ENCODE measurements at places on chromosomes 1 and 21.

GRCh38 chr1:117886101-117886795 lies 43.2 kb downstream of the GDAP2 start:
- DNase-seq = peak; percentile 79

GRCh38 chr1:118201524-118201923 lies 16.5 kb upstream of the SPAG17 start:
- no peak for DNase-seq

- DNase-seq = no peak
Observed at GRCh38 chr1:80818211-80818610, 982.5 kb upstream of the ADGRL2 start.

DNA sequence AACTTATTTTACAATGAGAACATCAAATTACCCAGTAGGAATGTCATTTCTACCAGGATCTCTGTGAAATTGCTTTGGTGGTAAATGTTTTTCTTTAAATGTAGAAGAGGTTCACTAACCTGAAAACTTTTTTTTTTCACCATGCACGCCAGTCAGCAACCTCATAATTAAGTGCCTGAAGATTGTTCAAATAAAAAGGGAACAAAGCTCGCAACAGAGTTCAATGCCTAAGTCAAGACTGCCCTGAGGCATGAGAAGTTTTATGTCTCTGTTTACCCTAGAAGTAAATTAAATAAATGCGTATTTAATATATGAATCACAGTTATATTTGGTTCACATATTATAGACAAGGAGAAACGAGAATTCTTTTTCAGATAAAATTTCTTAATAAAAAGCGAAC lies 13.8 kb upstream of the SYDE2 start:
- no peak for DNase-seq

GRCh38 chr21:27464648-27465047 lies 497.8 kb upstream of the ADAMTS5 start:
- DNase-seq = peak; percentile 63

DNA sequence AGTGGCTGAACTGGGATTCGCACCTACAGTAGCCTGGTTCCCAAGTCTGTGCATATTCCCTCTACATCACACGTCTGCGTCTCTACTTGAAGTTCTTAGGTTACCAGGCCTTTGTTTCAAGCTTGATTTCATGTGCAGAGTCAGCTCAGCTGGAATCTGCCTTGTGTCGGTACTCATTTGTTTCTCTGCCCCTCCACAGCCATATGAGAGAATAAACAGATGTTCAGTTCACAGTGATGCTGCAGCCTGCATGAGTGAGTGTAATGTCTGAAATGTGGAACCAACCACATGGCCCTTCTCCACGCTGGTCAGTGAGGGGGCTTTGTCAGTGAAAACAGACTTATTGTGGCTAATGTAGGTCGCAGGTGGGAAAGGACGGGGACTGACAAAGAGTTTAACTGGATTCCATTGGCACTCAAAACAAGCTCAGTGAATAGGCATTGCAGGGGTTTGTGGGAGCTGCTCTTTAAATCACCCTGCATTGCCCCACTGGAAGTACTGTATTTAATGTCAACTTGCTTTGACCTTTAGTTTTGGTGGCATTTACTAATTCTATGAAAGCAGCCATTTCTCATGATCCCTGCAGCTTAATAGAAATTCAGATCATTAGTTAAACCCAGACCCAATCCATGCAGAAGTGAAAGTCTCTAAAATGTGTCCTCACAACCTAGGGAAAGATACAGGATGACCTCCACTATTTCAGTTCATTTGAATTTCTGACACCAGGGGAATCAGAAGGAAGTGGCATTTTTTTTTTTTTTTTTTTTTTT lies 136.4 kb upstream of the FAM78B start:
- DNase-seq = no peak

- no peak for DNase-seq
Observed at GRCh38 chr1:91729621-91730358, 156.2 kb downstream of the TGFBR3 start.

GRCh38 chr1:1157033-1157365 lies 16.7 kb upstream of the TTLL10 start:
- DNase-seq = no peak

DNA sequence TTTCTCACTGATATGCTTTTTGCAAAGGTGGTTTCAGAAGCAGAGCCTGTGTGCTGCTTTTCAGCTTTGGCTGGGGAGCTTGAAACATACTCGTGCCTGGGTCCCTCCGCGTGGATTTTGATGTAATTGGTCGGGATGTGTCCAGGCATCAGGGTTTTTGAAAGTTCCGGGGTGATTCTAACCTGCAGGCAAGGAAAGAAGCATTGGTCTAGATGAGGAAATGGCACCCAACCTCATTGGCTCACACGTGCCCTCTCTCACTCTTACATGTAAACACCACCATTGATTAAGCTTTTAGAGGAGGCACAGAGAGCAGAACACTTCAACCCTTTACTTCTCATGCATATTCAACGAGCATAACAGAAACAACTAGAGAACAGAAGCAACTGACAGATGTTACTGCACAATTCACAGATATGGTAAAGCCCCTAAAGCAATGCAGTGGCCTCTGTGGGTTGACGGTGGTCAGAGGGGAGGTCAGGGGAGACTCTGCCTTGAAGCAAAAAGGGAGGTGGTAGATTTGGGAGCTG lies 112.1 kb downstream of the TLR5 start:
- no peak for DNase-seq

- no peak for DNase-seq
Observed at GRCh38 chr1:27000090-27000816, 6.8 kb downstream of the TRNP1 start.

DNA sequence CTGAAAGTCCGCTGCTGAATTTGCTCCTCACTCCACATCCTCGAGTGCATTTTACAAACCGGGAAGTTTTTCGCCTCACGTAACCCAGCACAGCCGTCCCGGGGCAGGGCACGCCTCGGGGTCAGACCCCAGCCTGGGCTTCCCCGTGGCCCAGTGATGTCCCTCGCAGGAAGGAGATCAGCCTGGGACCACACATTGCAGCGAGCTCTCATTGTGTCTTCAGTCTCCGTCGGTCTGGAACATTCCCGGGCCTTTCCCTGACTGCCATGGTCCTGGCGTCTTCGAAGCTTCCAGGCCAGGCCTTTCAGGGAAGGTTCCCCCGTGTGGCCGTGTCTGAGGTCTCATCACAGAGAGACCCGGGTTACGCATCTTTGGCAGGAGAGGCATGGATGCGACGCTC lies 43.5 kb downstream of the MORN1 start:
- no peak for DNase-seq

- DNase-seq = no peak
Observed at GRCh38 chr1:10936998-10937901, 75.2 kb upstream of the TARDBP start.

DNA sequence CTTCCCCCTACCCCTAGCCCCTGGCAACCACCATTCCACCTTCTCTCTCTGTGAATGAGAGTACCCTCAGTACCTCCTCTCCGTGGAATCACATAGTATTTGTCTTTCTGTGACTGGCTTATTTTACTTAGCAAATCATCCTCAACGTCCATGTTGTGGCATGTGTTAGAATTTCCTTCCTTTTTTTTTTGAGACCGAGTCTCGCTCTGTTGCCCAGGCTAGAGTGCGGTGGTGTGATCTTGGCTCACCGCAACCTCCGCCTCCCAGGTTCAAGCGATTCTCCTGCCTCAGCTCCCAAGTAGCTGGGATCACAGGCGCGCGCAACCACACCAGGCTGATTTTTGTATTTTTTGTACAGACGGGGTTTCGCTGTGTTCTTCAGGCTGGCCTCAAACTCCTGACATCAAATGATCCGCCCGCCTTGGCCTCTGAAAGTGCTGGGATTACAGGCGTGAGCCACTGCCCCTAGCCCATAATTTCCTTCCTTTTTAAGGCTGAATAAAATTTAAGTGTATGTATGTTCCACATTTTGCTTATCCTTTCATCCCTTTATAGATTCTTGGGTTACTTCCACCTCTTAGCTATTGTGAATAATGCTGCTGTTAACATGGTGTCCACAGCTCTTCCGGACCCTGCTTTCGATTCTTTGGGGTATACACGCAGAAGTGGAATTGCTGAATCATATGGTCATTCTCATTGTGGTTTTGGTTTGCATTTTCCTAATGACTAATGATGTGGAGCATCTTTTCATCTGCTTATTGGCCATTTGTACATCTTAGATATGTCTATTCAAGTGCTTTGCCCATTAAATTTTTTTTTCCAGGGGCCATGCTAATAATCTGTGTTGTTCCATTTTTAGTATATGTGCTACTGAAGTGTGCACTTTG lies 32.3 kb downstream of the ERRFI1 start:
- peak; percentile 87 for DNase-seq

- no peak for DNase-seq
Observed at GRCh38 chr1:62282909-62283755, 36.1 kb downstream of the KANK4 start.

Data from fibroblast of skin of right quadriceps (primary cell).